ENCODE measurements at places on chromosomes 12 and 14.

DNA sequence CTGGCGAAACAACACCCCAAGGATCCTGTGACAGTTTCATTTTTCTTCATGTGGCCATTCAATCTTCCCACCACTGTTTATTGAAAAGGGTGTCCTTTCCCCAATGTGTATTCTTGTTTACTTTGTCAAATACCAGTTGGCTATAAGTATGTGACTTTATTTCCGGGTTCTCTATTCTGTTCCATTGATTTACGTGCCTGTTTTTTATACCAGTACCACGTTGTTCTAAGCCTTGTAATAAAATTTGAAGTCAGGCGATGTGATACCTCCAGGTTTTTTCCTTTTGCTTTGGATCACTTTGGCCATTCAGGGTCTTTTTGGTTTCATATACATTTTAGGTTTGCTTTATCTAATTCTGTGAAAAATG lies 9.1 kb upstream of the MGAT4C start:
- no peak for DNase-seq

DNA sequence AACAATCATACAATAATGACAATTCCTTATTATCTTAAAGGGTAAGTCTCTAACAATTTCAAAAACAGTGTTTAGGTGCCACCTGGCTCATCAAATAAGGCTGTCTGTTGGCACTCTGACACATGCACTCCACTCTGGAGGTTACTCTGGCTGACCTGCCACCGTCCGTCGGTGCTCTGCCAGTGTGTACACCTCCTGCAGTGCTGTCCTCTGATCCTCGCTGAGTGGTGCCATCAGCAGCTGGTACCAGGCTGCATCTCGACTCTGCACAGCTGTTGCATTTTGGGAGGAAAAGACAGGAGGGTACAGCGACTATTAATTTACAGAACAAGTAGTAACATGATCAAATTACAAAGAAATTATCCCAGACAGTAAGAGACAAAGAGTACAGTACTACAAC lies 63.9 kb downstream of the IPO8 start:
- DNase-seq, result no peak

- DNase-seq, result no peak
Measured at GRCh38 chr12:92898755-92899154, 30.3 kb downstream of the EEA1 start.

DNA sequence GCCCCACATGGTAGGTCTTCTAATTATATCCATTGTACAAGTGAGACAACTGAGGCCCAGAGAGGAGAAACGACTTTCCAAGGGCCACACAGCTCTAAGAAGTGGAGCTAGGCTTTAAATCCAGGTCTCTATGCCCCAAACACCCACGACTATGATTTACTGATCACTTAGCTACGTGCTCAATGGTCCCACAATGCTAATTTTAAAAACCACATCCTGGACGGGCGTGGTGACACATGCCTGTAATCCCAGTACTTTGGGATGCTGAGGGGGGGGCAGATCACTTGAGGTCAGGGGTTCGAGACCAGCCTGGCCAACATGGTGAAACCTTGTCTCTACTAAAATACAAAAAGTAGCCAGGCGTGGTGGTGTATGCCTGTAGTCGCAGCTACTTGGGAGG lies 8.4 kb upstream of the MLEC start:
- DNase-seq, result no peak

- no peak for DNase-seq
Measured at GRCh38 chr12:2457215-2457932, 337.4 kb upstream of the FKBP4 start.

DNA sequence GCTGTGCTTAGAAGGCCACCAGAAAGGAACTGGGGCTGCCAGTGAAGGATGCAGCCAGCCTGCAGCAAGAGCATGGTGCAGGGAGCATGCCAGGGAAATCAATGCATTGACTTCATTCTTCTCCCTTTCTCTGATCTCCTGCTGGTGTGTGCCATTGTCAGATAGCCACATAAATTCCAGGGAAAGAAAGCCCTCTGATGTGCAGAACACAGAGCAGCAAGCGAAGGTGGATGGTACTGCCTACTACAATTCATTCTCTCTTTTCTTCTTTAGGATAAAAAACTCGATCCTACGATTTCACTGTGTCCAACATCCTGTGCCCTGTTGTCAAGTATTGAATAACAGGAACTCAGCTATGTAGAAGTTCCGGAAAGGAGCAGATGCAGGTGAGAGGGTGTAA lies 446.7 kb upstream of the TMEM132C start:
- no peak for DNase-seq

GRCh38 chr12:19775241-19775640 lies 335.9 kb downstream of the AEBP2 start:
- no peak for DNase-seq

DNA sequence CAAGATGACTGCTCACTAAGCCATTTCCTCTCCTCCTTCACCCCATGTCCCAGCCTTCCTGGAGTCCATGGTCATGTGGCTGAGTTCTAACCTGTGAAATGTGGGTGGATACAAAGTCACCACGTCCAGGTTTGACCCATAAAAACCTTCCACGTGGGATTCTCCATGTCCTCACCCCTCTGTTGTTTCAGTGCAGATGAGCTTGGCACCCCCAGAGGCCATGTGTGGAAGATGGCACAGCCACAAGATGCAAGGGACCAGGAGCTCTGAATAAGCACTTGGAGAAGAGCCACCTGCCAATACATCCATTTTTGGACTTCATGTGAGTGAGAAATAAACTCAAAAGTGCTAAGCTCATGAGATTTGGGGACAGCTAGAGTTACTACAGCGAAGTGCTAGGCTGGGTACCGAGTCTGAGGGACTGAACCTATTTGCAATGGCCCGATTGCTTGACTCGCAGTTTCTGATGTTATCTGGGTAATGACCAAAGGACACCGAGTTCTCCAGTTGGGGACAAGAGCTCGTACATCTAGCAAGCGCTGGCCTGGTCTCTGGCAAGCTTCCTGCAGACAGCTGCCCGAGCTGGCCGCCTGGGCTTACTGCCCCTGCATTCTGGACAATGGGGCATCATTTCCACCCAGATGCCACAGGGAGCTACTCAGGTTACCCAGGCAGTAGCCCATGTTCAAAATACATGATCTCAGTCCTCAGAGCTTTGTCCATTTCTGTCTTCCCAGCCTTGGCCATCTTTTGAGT lies 7.7 kb upstream of the SLC24A4 start:
- DNase-seq, result no peak

- DNase-seq, result no peak
Measured at GRCh38 chr12:131980263-131980662, 30.5 kb downstream of the EP400 start.

DNA sequence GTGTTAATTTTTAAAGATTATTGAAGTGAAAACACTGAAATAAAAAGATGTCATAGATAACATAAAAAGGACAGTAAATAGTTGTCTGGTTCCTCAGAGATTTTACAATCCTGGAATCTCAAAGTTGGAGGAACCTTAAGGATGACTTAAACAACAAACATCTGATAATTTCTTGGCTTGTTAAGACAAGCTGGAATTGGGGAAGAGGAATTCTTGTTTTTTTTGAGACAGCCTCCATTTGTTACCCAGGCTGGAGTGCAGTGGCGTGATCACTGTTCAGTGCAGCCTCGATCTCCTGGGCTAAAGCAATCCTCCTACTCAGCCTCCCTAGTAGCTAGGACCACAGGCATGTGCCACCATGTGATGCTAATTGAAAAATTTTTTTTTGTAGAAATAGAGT lies 2.3 kb downstream of the ZNF410 start:
- DNase-seq, result no peak

GRCh38 chr12:129848876-129849275 lies 54.9 kb downstream of the TMEM132D start:
- DNase-seq, result no peak

DNA sequence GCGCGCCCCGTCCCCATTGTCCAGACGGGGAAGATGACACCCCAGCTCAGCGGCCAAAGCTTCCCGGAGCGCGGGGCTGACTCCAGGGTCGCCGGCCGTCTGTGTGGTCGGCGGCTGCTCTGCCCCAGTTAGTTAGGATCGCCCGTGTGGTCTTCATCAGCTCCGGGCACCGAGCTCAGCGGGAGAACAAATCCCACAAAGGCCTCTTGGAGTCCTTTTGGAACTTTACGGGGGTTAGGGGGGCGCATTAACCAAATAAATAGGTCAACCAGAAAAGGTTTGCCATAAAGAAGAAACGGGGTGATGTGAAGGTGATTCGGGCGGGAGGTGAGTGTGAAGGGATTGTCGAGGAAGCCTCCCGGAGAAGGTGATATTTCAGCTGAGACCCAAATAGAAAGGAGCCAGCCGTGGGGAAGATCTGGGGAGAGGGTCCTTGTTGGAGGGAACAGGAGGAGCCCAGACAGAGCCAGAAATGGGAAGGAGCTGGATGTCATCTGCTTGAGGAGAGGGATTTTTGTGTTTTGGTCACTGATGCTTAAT lies 697 bp downstream of the ATP6V0A2 start:
- DNase-seq, result no peak

- DNase-seq, result no peak
Measured at GRCh38 chr12:119840168-119840567, 37.0 kb downstream of the CIT start.

GRCh38 chr14:103504991-103505565 lies 17.6 kb downstream of the CKB start:
- no peak for DNase-seq

DNA sequence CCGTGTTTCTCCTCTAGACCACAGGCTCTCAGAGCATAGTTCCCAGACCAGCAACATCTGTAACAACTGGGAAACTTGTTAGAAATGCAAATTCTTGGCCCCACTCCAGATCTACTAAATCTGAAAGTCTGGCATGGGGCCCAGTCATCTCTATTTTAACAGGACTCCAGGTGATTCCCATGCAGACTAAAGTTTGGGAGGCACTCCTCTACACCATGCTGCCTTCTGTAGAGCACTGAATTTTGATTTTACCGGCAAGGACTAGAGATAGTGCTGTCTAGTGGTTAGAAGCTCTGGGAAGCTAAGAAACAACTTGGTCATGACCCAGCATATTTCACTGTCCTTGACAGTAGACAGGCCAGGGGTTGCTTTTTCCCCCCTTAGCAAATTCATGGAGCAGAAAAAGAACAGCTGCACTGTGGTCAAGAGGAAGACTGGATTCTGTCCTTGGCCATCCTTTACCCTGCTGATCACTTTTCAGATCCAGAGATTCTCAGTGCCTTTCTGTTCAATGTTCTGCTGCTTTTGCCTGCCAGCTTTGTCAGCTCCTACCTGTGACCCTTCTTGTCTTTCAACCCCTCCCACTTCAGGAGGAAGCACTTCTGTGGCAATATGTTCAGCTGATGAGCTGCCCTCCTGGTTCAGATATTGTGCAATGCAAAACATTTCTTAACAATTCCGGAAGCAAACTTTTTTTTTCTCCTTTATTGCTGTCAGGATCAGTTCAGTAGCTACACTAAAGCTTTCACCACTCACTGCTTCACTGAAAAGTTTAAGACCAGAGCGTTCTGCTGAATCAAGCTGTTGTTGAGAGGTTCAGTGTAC lies 133.8 kb upstream of the NUDT4 start:
- DNase-seq, result no peak

- DNase-seq, result no peak
Measured at GRCh38 chr12:118290130-118290529, 82.6 kb downstream of the TAOK3 start.

DNA sequence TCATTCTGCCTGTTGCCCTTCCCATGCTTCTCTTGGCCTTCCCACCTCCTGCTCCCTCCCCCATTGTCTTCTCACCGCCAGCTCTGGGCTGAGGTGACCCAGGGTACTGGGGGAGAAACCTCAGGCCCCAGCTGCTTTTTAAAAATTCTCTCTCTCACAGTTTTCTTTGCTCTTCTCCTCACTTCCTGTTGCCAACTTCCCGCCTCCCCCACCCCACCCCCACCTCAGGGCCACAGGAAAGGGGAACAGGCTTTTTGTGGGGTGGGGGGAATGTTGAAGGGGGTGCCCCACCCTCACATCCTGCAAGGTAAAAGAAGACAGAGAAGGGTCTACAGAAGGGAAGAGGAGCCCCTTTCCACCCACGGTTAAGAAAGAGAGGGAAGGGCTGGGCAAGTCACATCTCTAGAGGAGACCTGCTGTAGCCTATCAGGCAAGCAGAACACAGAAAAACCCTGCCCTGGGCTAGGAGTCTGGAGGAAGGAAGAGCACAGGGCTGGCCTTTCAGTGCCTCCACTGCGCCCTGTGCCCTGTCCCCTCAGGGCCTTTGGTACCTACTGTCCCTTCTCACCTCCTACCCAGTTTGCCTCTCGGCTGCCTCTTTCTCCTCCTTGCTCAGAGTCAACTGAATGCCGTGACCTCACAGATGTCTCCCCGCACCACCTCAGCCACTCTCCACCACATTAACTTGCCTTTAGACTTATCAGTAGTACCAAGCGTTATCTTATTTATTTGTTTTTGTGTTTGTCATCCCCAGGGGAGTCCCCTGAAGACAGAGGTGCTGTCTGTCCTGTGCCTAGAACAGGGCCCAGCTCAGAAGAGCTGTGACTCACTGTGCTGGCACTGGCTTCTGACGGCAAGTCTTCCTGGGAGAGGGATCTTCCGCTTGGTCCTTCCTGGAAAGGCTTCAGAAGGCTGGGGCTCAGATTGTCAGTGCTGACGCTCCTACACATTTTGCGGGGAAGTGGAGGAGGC lies 1.7 kb downstream of the ARHGAP9 start:
- no peak for DNase-seq

- DNase-seq, result no peak
Measured at GRCh38 chr12:63862187-63862968, 17.9 kb downstream of the SRGAP1 start.

GRCh38 chr14:101069228-101069549 lies 165.7 kb upstream of the RTL1 start:
- DNase-seq, result no peak

DNA sequence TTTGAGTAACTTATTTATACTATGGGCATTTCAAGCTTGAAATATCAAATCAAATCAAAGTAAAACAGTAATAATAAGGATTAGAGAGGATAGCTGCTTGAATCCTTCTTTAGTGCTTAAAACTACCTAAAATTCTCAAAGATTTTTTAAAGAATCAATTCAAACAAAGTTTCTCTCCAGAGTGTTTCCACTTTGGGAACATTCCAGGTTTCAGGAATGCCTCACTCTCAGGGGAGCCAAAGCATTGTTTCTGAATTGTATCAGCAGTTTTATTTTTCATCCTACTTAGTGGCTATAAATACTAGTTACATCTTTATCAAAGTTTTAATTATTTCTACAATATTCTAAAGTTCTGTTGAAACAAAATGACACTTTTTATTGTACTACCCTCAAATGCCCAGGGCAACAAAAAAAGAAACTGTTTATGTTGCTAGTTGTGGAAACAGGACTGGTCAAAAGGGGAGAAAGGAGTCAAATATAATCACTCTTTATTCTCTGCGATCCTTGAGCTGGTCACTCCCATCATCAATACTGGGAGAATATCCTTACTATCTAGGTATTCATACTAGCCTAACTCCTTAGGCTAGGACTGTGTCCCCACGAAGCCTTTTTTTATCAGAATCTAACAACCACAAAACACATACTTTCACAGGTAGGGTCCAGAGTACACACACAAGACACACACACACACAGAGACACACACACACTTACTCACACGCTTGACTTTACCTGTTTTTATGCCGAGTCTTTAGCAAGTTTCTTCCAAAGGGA lies 598 bp downstream of the RASSF9 start:
- DNase-seq, result no peak

GRCh38 chr12:5027046-5027821 lies 16.4 kb upstream of the KCNA5 start:
- no peak for DNase-seq

All from activated CD4-positive, alpha-beta T cell treated with anti-CD3 and anti-CD28 coated beads, Interleukin-2, amount 50 U/mL, for 24 hours (primary cell).